ENCODE measurements at places on chromosomes 3 and 15. TPM values are rescaled to one million over a fixed set of nuclear protein-coding genes. Genes with fewer than 3 reads are reported as not detected.

- H3K36me3 ChIP-seq, result peaks cover 10% of the 10 kb centered on the region
- peak overlapping the region; percentile 34 for H3K27ac ChIP-seq
- H3K4me1 ChIP-seq, result peaks cover 57% of the 10 kb centered on the region
- DNase-seq, result no peak
Observed at GRCh38 chr3:99845331-99845730, 27.7 kb downstream of the CMSS1 start.

The TUBGCP4 gene
- 20.1 TPM for total RNA-seq

DNA sequence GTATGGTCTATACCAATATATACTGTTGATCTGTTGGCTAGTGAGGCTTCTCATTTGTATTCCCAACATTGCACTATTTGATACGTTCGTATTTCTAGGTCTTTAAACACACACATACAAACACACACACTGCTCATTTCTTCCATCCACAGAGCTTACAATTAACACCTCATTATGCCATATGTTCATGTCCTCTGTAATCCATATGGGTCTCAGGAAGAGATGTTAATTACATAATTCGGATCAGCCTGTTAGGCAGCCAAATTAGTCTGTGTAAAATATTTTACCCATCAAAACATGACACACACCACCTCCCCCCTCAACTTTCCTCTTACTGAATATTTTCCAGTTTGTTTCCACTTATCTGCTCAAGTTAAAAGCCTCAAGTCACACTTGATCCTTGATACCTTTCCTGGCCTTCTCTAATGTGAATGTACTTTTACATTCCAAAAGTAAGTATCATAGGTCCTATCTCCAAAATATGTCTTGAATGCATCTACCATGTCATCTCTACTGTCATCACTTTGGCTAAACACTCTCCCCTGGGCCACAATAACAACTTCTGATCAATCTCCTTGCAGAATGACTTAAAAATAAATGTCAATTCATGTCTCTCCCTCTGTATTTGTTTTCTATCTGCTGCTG lies 28.2 kb downstream of the EOGT start:
- peak; percentile 29 for DNase-seq
- no peak overlapping the region for H3K4me3 ChIP-seq
- no peaks in the 10 kb centered on the region for H3K27me3 ChIP-seq
- H3K36me3 ChIP-seq, result peaks cover 33% of the 10 kb centered on the region

- no peak for DNase-seq
- H3K27ac ChIP-seq, result no peak overlapping the region
- H3K27me3 ChIP-seq, result peaks cover 7% of the 10 kb centered on the region
- H3K36me3 ChIP-seq, result no peaks in the 10 kb centered on the region
- peak overlapping the region; percentile 9 for H3K4me3 ChIP-seq
- peaks cover 21% of the 10 kb centered on the region for H3K4me1 ChIP-seq
Observed at GRCh38 chr3:8668216-8668615, 23.6 kb upstream of the SSUH2 start.

The VEPH1 gene
- 72.7 TPM for total RNA-seq

- DNase-seq, result no peak
- no peak overlapping the region for H3K27ac ChIP-seq
- H3K4me1 ChIP-seq, result peaks cover 14% of the 10 kb centered on the region
- no peak overlapping the region for H3K4me3 ChIP-seq
Observed at GRCh38 chr3:97885931-97886824, 64.4 kb downstream of the CRYBG3 start.

The FOXL2 gene
- total RNA-seq, result 7.7 TPM

The COL8A1 gene
- 88.7 TPM for total RNA-seq

DNA sequence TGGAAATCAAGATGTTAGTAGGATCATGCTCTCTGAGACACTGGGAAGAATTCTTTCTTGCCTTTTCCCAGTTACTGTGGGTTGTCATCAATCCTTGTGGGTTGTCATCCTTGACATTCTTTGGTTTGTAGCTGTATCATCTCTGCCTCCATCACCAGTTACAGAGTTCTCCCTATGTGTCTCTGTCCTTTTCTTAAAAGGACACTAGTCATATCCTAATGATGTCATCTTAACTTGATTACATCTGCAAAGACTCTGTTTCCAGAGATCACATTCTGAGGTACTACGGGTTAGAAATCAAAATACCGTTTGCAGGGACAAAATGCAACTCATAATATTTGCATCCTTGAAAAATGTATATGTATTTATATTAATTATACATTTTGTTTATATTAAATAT lies 500.4 kb downstream of the ZBBX start:
- no peaks in the 10 kb centered on the region for H3K27me3 ChIP-seq
- DNase-seq, result no peak
- no peak overlapping the region for H3K4me3 ChIP-seq
- H3K27ac ChIP-seq, result no peak overlapping the region

DNA sequence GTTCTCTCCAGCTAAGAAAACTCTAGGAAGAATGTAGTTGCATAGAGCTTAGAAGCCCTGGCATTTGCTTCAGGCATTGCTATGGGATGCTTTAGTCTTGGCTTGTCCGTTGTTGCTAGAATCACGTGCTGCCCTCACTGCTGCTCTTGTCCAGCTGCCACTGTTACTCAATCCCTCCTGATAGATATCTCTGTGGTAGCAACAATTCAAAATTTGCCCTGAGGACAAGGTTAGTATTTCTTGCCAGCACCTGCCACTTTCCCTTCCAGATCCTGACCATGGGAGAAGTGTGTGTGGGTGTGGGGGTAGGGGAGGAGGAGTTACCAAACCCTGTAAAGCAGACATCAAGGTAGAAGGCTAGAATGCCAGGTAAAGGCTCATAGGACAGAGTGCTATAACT lies 113.8 kb downstream of the PPM1L start:
- H3K27ac ChIP-seq, result no peak overlapping the region
- no peaks in the 10 kb centered on the region for H3K4me1 ChIP-seq
- peak; percentile 4 for DNase-seq
- H3K4me3 ChIP-seq, result no peak overlapping the region

DNA sequence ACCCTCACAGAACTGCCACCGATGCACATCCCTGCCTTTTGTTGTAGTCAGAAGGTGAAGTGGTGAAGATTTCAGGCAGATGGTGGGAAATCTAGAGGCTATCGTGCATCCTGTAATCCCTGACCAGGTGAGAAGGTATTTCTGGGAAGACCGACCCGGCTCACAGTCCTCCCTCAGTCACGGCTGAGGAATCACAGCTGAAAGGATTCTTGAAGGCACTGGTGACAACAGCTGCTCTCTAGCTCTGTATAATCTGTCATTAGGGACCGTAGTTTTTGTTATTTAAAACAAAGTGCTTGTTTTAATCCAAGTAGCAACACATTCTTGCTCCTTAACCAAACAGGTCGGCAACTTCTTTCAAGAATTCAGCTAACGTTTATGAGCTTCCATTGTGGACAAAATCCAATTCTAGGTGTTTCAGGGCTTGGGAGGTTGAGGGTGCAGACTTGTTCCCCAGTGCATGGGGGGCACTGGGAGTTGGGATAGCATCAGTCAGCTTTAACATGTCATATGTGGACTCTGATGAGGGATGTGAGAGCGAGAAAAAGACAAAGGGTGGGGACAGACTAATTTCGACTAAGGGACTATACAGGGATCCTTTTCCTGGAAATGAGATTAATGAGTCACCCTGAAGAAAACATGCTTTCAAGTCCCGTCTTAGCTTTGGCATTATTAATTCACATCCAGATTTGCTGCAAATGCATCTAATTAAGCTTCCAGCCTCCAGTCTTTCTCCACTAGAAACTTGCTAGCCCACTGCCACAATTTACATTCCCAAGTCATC lies 141.0 kb upstream of the RASGRP1 start:
- no peaks in the 10 kb centered on the region for H3K27me3 ChIP-seq
- no peak for DNase-seq
- no peak overlapping the region for H3K27ac ChIP-seq
- no peaks in the 10 kb centered on the region for H3K36me3 ChIP-seq
- H3K4me3 ChIP-seq, result no peak overlapping the region

The TTC21A gene
- 2.1 TPM for total RNA-seq

The PLA2G4D gene
- not detected for total RNA-seq

- DNase-seq, result no peak
- H3K4me3 ChIP-seq, result no peak overlapping the region
- H3K36me3 ChIP-seq, result no peaks in the 10 kb centered on the region
- H3K27me3 ChIP-seq, result peaks cover 1% of the 10 kb centered on the region
- H3K4me1 ChIP-seq, result no peaks in the 10 kb centered on the region
Observed at GRCh38 chr3:60980342-60980692, 270.9 kb downstream of the FHIT start.

The CCR9 gene
- total RNA-seq, result not detected

DNA sequence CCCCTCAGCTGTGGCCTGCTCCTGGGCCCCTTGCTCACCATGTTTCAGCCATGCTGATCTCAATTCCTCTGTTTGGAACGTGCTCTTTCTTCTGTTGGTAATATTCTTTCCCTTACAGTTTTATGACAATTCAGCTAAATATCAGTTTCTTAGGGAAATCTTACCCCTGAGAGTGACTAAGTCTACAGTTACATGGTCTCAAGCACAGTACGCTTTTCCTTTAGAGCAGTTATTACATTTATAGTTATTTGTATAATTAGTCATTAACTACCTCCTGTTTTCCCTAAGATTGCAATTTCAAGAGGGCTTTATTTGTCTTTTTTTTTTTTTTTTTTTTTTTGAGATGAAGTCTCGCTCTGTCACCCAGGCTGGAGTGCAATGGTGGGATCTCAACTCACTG lies 23.5 kb downstream of the C3orf62 start:
- no peak overlapping the region for H3K27ac ChIP-seq
- H3K36me3 ChIP-seq, result no peaks in the 10 kb centered on the region
- peaks cover 4% of the 10 kb centered on the region for H3K27me3 ChIP-seq
- no peak overlapping the region for H3K4me3 ChIP-seq

DNA sequence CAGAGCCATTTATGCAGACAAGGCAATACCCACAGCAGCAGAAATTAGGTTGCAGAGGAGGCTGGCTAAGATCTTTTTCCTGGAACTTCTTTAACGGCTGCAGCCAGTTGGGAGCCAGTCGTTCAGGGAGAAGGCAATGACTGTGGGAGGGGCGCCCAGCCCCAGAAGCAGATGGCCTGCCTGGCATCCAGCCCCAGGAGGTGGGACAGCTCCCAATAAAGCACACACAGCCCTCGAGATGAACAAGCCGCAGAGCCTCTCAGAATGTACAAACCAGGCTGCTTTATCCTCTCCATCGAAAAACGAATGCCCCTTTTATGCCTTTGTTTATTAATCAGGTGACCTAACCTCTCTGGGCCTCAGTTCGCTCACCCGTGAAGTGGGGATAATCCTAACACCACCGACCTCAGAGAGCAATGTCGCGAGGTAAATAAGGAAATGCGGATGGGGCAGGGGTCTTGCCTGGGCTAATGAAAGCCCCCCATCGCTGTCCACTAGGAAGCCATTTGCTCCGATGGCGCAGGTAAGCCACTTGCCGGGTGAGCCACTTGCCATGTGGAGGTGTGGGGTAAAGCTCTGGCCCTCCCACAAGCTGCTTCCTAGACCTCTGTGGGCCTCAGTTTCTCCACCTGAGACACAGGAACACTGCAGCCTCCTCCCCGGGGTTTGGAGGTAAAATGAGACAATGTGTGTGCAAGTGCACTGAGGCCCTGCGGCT lies 35.8 kb downstream of the MGLL start:
- H3K4me3 ChIP-seq, result no peak overlapping the region
- peaks cover 2% of the 10 kb centered on the region for H3K27me3 ChIP-seq
- DNase-seq, result no peak
- H3K36me3 ChIP-seq, result peaks cover 36% of the 10 kb centered on the region
- H3K27ac ChIP-seq, result no peak overlapping the region

- H3K4me1 ChIP-seq, result no peaks in the 10 kb centered on the region
- no peak overlapping the region for H3K27ac ChIP-seq
- no peaks in the 10 kb centered on the region for H3K36me3 ChIP-seq
- H3K27me3 ChIP-seq, result peaks cover 6% of the 10 kb centered on the region
Observed at GRCh38 chr15:98381446-98381845, 266.9 kb upstream of the IGF1R start.

The SI gene
- total RNA-seq, result not detected

GRCh38 chr15:22944651-22945050 lies 35.5 kb downstream of the CYFIP1 start:
- H3K27ac ChIP-seq, result no peak overlapping the region
- H3K27me3 ChIP-seq, result no peaks in the 10 kb centered on the region
- no peak overlapping the region for H3K4me3 ChIP-seq
- peaks cover 22% of the 10 kb centered on the region for H3K4me1 ChIP-seq
- H3K36me3 ChIP-seq, result peaks cover 7% of the 10 kb centered on the region
- DNase-seq, result no peak

DNA sequence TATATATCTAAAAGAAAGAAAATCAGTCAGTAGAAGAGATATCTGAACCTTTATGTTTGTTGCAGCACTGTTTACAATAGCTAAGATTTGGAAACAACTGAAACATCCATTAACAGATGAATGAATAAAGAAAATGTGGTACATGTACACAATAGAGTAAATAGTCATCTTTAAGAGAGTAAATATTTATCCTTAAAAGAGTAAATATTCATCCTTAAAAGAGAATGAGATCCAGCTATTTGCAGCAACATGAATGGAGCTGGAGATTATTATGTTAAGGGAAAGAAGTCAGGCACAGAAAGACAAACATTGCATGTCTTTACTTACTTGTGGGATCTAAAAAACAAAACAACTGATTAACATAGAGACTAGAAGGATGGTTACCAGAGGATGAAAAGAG lies 197.0 kb upstream of the CBLB start:
- no peaks in the 10 kb centered on the region for H3K4me1 ChIP-seq
- H3K4me3 ChIP-seq, result no peak overlapping the region
- no peak for DNase-seq
- H3K27ac ChIP-seq, result no peak overlapping the region

DNA sequence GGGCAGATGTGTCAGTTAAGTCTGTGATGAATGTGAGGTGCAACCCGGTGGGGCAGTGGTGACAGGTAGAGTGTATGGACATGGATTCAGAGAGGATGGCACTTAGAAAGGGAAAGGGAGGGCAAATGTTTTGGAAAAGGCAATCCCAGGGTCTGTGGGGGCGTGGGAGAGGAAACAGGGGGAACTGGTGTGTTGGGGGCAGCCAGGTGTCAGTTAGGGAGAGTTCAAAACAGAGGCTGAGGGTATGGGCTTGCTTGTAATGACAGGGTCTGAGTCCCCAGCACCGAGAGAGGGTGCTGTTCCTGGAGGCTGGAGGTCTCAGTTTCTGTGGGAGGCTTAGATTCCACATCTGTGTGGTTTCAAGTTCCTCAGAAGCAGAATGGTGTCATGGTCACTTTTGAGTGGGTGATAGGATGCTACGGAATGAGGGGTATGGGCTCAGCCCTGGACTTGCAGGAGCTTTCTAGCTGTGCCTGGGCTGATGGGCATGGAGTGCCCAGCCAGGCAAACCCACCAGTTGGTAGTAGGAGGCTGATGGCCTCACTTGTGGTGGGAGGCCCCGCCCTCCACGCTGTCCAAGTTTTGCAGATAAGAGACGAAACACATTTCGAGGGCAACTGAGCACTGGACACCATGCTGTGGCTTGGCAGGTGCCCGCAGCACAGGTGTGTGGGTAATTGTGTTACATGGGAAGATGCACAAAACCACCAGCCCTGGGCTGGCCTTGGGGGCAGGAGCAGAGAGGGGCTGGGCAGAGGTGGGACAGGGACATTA lies 209.4 kb downstream of the RPLP1 start:
- H3K27me3 ChIP-seq, result peaks cover 33% of the 10 kb centered on the region
- H3K4me1 ChIP-seq, result no peaks in the 10 kb centered on the region
- no peak overlapping the region for H3K4me3 ChIP-seq
- no peak overlapping the region for H3K27ac ChIP-seq

GRCh38 chr15:62494197-62494596 lies 329.1 kb upstream of the C2CD4B start:
- H3K27me3 ChIP-seq, result no peaks in the 10 kb centered on the region
- H3K4me1 ChIP-seq, result peaks cover 69% of the 10 kb centered on the region
- H3K4me3 ChIP-seq, result no peak overlapping the region
- no peak for DNase-seq
- peak overlapping the region; percentile 25 for H3K27ac ChIP-seq
- no peaks in the 10 kb centered on the region for H3K36me3 ChIP-seq

GRCh38 chr15:79332824-79333510 lies 22.1 kb downstream of the TMED3 start:
- DNase-seq, result no peak
- no peak overlapping the region for H3K27ac ChIP-seq
- no peaks in the 10 kb centered on the region for H3K27me3 ChIP-seq
- peaks cover 13% of the 10 kb centered on the region for H3K4me1 ChIP-seq
- H3K4me3 ChIP-seq, result no peak overlapping the region

Measured in HFFc6 (cell line).